Upper lobe of right lung (tissue), 1 donor: ENCODE measurements at places on chromosomes 6 and 20.

GRCh38 chr6:132382630-132383175, 18.6 kb downstream of the MOXD1 start:
- DNase-seq = no peak

DNA sequence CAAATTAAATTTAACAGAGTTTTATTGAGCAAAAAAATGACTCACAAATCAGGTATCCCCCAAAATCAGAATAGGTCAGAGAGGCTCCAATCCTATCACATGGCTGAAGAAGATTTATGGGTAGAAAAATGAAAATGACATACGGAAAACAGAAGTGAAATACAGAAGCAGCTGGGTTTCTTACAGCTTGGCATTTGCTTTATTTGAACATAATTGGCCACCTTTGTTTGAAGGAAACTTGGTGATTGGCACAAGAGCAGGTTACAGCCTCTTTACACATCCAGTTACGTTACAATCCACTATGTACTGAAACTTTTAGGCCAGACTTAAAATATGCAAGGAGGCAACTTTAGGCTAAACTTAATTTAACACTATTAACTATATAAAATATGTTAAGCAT, 11.7 kb upstream of the TREM2 start:
- DNase-seq = no peak

DNA sequence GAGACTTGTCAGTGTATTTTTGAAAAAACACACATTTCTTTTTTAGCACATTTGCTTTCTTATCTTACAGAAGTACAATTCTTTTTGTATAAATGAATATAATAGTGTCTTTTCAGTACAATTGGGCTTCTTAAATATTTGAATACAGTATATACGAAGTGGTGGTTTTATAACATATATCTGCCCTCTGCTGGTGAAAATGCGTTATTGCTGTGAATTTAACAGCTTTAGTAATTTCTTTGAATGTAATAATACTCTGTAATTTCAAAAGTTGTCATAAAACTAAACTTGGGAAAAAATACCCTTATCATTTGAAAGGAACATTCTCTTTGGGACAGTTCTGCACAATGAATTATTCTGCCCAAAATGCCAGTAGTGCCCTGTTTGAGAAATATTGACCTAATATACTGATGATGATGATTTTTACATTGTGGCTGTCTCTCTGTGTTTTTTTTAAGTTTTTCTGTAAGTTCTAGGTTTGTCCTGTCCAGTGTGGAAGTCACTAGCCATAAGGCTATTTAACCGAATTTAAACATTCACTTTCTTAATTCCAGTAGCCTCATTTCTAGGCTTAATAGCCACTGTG, 19.0 kb downstream of the SMAP1 start:
- DNase-seq = no peak

- no peak for DNase-seq
These were observed 558.1 kb downstream of the TENT5A start for GRCh38 chr6:81194374-81194773.

- DNase-seq = no peak
These were observed 18.5 kb downstream of the SLC22A2 start for GRCh38 chr6:160239929-160240690.

- DNase-seq = no peak
These were observed 43.9 kb downstream of the HNF4A start for GRCh38 chr20:44399446-44399845.
